ENCODE measurements at places on chromosomes 1 and 21.
A peak's percentile ranks its signal among the peaks of the same experiment; 100 is the strongest.

DNA sequence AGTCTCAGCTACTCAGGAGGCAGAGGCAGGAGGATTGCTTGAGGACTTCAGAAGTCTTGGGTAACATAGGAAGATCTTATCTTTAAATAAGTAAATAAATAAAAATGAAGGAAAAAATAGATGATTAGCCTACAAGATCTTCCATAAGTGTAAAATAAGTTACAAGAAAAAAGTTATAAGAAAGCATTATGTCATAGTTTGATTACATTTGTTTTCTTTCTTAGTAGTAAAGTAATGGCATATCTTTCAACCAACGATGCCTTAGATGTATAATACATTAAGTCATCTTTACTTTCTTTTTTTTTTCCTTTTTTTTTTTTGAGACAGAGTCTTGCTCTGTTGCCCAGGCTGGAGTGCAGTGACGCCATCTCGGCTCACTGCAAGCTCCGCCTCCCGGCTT lies 46.5 kb downstream of the SNRPE start:
- DNase-seq: no peak

DNA sequence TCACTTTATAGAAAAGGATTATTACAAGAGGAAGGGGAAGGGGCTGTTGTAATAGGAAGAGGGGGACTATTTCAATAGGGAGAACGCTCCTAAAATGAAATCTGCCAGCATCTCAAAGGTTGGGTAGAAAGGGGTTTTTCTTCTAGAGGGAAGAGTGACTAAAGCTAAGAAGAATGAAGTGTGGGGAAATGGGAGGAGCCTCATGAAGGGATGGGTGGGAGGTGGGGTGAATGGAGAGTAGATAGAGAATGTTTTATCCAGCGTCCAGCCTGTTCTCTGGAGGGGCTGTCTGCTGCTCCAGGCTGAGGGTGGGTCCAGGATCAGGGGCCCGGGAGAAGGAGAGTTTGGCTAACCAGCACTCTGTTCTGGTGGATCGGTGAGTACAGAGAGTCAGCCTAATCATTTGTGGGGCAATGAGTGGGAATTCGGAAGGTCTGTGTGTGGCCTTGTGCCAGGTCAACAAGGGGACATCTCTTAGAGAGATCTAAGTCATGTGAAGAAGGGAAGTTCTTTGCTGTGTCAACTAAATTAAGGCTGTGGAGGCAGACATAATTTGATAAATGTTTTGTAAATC lies 25.2 kb downstream of the VN1R5 start:
- DNase-seq: no peak

DNA sequence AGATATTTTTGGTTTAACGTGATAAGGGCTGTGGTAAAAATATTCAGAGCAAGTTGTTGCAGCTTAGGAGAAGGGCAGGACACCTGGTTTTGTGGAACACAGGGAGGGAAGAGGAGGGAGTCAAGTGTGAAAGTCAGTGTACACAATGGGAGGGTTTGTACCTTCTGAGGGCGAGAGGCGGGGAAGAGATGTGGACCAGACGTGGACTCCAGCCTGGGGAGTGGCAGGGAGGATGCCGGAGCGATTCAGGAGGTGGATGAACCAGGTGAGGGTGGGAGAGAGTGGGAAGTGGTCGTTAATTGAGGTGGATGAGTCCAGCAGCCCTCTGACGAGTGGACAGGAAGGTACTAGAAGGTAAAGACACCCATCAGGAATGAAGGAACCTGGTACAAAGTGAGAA lies 52.2 kb upstream of the IRF2BP2 start:
- DNase-seq: no peak

GRCh38 chr21:15688016-15688415 lies 41.8 kb upstream of the USP25 start:
- no peak for DNase-seq

- no peak for DNase-seq
These were observed 5.3 kb downstream of the NOC2L start for GRCh38 chr1:953524-954320.

DNA sequence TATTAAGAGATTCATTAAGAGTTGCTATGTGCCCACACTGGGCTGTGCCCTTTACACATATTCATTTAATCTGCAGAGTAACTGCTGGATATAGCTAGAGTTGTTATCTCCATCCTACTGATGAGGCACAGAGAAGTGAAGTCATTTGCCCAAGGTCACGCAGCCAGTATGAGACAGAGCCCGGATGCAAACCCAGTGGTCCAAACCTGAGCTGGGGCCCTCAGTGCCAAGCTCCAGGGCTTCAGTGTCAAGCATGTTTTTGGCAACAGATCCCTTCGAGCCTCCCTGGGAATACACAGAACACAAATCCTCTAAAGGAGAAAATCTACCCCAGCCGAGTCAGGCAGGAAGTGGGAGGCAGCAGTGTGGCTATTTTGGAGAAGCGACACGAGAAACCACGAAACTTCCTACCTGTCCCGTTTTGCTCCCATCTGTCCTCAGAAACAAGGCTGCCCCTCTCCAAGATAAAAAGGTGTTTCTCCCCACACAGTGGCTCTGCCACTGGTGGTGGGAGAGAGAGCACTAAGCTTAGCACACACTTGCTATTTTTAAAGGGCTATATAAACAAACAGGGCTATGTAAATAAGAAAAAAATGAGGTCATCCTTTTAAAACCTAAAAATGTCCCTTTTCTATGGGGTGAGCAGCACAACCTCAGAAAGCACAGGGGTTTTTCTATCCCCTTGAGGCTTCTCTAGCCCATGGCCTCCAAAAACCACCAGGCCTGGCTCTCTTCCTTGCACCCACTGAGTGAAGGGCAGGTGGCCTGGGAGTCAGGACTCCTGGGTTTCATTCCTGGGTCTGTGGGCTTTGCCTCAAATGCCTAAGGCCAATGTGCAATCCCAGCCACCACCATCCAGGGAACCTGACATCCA lies 138.6 kb upstream of the EDN2 start:
- no peak for DNase-seq

GRCh38 chr1:182662121-182662890 lies 22.1 kb downstream of the RGS8 start:
- DNase-seq: peak; percentile 71

GRCh38 chr1:229278120-229278741 lies 7.3 kb downstream of the RAB4A start:
- DNase-seq: no peak

DNA sequence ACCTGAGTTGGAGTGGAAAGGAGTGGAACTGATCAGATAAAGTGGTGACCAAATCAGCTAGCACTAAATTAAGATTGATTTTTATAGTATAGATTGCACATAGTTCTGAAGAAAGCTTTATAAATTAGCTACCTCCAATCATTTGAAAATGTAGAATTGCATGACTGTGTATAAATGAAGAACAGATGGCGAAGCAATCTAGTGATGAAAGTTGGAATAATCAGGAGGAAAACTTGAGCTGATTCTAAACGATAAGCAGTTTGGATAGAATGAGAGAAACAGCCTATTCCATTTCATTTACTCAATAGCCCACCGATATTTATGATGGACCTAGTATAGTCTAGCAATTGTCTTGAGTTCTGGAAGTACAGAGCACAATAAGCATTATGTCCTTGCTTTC lies 661.5 kb downstream of the PLA2G4A start:
- DNase-seq: no peak

- DNase-seq: no peak
These were observed 289.7 kb downstream of the HHAT start for GRCh38 chr1:210618369-210618768.

DNA sequence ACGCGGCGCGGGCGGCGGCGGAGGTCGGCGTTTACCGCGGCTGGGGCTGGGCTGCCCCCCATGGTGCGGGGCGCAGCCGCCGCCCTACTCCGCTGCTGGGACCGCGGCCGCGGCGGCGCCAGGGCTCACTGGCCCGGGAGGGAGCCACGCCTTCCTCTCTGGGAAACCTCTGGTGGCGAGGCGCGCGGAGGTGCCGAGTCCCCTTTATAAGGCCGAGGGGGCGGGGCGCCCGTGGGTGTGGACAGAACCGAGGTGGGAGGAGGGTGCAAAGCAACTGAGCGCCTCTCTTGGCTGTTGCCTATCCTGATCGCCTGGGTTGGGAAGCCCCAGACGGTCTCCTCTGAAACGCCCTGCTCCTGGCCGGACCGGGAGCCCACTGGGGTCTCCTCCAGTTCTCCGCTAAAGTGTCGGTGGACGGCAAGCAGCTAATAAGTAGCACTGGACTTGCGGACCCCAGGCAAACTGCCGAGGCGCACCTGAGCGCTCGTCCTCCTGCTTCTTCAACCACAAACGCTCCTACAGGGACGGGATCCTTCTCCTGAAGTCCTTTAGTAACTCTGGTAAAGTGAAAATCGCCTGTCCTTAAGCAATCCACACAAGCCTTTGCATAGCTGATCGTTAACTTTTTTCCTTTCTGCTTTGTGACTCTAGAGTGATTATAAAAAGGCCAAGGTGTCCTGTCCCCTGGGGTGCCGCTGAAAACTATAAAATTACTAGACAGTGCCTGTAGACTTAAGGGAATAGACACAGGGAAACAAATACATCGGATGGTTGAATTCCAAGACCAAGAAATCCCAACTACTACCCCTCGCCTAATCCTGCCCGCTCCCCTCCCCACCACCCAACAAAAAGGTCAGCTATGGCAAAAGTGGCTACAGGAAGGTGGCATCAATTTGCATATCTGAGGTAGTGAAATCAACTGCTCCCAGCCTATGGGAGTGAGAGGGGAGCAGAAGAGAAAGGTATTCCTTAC lies at the start of gene PTGER3:
PTGER3 (minus strand) TSS at position 182 of the 973 bp plus-strand sequence. CDS start 239 bp downstream, outside the sequence.
- peak; percentile 75 for DNase-seq
